ENCODE measurements at places on chromosomes 13 and 19.

DNA sequence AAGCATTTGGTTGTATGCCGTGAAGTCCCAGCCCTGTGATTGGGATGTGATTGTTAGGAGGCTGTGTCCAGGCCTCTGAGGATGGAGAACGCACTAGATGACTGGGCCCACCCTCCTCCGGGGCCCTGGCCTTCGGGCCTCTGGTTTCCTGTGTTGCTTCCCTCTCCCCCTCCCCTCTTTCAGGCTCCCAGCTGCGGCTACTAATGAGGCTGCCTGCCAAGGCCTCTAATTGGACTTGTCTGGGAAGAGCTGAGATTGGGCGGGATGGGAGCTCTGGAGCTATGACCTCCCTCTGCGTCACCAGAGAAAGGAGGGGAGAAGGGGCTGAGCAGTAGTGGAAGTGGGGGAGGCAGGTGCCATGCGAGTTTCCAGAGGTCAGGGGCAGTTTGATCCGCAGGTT lies 9.9 kb downstream of the PTH2 start:
- DNase-seq: no peak

DNA sequence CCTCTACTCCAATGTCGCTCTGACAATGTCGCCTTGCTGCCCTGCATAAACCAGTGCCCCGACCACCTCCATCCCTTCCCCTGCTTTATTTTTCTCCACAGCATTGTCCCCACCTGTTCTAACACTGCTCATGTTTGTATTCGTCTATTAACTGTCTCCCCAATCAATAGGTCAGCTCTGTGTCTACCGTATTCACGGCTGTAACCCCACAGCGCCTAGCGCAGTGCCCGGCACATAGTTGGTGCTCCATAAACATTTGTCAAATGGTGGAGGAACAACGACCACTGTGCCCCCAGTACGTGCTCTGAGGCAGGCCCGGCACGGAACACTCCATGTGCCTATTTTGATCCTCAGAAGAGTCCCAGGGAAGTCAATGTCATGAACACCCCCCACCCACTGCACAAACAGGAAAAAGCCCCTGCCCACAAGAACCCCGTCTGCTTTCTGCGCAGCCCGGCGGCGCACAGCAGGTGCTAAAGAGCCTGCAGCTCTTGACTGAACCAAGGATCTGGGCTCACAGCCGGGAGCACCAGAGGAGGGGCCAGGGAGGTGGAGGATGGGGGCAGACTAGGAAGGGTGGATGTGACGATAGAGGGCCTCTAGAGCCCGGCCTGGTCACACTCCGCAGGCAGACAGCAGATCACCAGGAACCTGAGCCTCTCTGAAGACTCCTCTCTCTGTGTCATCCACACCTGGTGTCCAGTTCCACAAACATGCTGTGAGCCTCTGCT lies 1.8 kb upstream of the CEACAM16 start:
- no peak for DNase-seq

DNA sequence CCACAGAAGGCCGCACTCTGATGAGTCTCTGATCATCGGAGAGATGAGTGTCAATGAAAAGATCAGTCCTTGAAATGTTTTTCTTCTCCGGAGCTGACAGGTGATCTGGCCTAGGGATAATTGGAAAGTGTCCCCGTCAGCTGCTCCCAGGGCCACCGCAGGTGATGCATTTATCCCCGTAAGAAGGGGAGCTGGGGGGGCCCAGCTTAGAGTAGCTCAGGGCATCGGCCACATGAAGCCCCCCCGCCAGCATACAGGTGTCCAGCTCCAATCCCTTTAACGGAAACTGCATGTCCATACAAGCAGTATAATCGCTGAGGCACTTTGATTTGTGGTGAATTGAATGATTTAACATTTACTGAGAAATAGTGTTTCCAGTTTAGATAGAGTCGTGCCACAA lies 27.7 kb downstream of the ATP4B start:
- no peak for DNase-seq

DNA sequence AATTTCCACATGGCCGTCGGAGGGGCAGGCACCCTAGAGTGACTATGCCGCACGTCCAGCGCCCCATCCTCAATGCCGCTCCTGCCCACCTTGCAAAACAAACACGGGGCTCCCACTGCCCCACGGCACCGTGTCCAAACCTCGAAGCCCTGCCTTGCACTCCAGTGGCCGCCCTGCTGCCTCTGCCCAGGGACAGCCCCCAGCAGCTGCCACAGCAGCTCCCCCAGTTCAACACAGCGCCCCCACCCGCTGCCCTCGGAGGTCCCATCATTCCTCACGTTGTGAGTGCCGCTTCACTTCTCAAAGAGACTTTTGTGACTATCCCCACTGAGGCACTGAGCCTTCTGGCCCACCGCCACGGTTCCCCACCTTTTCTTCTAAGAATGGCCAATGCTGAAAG lies 22.3 kb upstream of the TMEM160 start:
- no peak for DNase-seq

- peak; percentile 42 for DNase-seq
Observed at GRCh38 chr13:95644601-95645052, at the start of gene DZIP1. Gene DZIP1 (minus strand): TSS chr13:95644706. CDS start chr13:95642029, 2,677 bp downstream.

DNA sequence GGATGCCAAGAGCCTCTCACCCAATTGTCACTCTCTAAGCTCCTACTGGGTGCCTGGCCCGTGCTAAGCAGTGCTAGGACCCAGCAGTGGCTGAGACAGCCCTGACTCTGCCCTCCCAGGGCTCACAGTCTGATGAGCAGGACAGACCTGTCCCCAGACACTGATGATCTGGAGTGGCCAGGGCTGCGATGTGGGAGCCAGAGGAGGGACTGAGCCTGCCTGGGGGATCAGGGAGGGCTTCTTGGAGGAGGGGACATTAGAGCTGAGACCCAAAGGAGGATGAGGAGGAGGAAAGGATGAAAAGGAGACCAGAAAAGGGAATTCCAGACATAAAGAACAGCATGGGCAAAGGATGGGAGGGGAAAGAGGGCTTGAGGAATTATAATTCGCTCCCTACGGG lies 6.6 kb downstream of the ERCC1 start:
- DNase-seq: no peak
